ENCODE measurements at places on chromosomes 6 and 20.

DNA sequence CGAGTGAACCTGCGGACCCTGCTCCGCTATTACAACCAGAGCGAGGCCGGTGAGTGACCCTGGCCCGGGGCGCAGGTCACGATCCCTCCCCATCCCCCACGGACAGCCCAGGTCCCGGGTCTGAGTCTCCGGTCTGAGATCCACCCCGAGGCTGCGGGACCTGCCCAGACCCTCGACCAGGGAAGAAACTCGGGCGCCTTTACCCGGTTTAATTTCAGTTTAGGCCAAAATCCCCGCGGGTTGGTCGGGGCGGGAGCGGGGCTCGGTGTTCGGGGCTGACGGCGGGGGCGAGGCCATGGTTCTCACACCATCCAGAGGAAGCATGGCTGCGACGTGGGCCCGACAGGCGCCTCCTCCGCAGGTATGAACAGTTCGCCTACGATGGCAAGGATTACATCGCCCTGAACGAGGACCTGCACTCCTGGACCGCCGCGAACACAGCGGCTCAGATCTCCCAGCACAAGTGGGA is 46.9 kb upstream of the TRIM26 start:
- no peak for DNase-seq

- no peak for DNase-seq
Measured at GRCh38 chr6:133131621-133132465, 109.3 kb upstream of the EYA4 start.

- DNase-seq, result no peak
Measured at GRCh38 chr6:168711049-168711640, 270.2 kb downstream of the SMOC2 start.

GRCh38 chr20:10781526-10781925 is 107.7 kb upstream of the JAG1 start:
- DNase-seq, result no peak

- DNase-seq, result no peak
Measured at GRCh38 chr6:169976301-169977081, 225.1 kb downstream of the ERMARD start.

GRCh38 chr6:117143647-117144046 is 121.7 kb upstream of the VGLL2 start:
- no peak for DNase-seq

- no peak for DNase-seq
Measured at GRCh38 chr20:59515013-59515905, 89.1 kb upstream of the PHACTR3 start.

GRCh38 chr20:44006578-44006977 is 91.9 kb downstream of the TOX2 start:
- no peak for DNase-seq

GRCh38 chr20:50281831-50282591 is 91.4 kb downstream of the CEBPB start:
- DNase-seq, result no peak

GRCh38 chr6:129544892-129545612 is 164.9 kb downstream of the ARHGAP18 start:
- no peak for DNase-seq

DNA sequence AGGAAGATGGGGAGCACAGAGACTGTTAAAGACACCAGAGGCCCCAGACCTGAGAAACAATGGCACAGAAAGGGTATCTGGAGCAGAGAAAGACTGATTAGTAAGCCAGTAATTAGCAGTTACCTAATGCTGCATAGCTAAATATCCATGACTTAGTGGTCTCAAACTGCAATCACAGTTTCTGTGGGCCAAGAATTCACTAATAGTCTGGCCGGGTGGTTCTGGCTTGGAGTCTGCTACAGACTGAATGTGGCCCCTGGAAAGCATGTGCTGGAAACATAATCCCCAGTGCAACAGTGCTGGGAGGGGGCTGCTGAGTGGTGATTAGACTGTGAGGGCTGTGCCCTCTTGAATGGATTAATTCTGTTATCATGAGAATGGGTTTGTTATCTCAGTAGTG is 54.1 kb upstream of the VSX1 start:
- DNase-seq, result no peak

DNA sequence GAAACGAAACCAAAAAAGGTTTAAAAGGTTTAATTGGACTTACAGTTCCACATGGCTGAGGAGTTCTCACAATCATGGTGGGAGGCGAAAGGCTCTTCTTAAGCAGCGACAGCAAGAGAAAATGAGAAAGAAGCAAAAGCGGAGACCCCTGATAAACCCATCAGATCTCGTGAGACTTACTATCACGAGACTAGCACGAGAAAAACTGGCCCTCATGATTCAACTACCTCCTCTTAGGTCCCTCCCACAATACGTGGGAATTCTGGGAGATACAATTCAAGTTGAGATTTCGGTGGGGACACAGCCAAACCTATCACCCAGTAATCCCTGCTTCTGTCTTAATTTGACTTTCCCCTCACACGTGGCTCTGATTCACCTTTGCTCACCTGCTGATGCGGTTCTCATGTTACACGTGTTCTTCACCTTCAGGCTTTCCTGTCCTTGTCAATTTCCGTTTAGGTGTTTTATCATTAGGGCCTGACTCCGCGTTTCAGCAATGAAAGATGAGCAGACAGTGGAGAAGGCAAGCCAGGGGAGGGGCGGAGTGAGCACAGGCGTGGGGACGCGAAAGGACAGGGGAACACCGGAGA is 57.1 kb downstream of the AGPAT4 start:
- DNase-seq, result no peak

DNA sequence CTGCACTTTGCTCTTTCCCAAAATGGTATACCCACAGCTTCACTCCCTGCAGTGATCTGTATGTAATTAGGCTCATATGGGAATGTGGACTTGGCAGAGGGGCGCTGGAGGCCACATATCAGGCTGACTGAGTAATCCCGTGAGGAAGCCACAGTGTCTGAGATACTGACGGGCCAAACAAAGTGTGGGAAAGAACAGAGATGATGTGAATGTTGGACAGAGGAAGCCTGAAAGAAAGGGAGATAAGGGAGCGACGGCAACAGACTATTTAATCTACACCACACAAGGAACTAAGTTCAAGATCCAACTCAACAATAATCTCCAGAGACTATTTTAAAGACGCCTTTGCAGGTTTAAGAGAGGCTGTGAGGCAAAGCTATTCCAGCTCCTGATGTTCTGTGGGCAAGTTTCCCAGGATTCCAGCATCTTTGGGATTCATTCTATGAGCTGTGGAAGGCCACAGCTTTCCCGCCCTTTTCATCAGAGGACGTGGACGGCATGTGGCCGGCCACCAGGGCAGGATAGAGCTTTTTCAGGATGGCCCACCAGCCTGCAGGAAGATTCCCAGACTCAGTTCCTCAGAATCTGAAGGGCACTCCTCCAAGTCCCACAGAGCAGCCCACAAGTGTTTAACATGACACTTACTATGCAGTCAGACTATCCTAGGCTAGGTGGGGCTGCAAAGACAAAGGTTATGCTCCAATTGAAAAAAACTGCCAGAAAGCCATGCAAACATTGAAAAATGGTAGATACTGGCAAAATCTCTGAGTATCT is 237.5 kb downstream of the ATXN1 start:
- no peak for DNase-seq

DNA sequence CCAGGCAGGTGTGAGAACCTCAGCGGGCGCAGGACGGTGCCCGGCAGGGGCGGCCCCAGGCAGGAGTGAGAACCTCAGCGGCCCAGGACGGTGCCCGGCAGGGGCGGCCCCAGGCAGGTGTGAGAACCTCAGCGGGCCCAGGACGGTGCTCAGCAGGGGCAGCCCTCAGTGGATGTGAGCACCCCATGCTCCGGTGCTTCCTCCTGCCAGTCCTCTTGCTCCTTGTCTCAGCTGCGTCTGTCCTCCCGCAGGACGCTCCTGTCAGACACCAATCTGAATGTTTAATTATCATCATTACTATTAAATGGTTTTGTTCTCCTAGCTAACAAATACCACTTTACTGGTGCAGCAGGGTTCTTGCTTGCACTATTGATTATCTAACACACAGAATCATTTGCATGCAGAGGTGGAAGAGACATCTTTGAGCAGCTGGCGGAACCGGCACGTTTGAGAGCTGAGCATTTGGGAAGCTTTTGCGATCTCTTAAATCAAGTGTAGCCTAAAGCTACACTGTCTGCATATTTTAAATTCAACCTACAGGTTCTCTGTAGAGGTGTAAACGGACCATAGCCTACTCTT is 39.4 kb upstream of the DACT2 start:
- no peak for DNase-seq

DNA sequence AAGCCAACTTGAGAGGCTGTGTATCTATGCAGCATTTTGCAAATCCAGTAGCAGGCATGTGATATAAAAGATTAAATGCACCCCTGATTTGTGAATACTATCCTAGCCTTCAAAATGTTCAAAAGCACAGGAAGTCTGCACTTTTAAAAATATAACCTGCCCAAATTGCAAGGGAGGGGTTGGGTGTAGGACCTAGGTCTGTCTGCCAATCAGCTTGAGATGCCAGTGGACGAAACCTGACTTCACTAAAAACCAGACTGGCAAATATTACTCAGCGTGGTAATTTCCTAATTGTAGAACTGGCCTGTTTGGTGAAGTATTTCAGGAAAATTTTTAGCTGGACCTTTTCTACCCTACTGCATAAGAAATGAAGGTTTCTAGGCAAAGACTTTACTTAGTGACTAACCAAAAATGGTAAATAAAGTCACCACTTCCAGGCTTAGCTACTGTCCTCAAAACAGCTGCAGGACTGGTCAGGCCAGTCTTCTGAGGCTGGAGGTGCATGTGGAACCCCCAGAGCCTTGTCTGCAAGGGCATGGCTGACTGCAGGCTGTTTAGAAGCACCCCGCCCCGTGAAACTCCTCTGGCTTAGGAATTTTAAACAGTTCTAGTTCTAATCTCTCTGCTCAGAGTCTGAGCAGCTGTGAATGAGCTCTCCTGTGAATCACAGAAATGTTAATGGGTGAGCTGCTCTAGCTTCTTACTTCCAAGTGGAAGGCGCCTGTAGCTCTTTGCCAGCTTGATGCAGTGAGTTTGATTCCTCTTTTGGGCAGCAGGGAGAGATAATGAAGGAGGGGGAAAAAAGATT is 104.4 kb upstream of the ESR1 start:
- DNase-seq, result no peak

GRCh38 chr6:169251371-169251802 is 2.3 kb downstream of the THBS2 start:
- DNase-seq, result no peak

- no peak for DNase-seq
Measured at GRCh38 chr6:170082531-170083187, 208.2 kb downstream of the DLL1 start.

DNA sequence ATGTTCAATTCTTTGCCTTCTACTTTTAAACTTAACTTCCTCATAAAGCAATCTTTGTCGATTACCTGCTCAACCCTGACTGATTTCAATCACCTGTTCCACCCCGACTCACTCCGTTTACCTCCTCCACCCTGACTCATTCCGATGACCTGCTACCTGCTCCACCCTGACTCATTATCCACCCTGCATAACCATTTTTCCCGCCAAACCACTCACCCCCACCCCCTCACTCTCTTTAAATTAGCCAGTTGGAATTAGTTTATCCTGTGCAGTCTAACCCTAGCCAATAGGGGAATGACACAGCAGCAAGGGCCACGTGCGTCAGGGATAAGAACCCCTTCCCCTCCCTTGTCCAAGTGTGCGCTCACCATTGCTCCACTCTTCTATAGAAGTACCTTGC is 56.7 kb upstream of the MRAP2 start:
- DNase-seq, result no peak

DNA sequence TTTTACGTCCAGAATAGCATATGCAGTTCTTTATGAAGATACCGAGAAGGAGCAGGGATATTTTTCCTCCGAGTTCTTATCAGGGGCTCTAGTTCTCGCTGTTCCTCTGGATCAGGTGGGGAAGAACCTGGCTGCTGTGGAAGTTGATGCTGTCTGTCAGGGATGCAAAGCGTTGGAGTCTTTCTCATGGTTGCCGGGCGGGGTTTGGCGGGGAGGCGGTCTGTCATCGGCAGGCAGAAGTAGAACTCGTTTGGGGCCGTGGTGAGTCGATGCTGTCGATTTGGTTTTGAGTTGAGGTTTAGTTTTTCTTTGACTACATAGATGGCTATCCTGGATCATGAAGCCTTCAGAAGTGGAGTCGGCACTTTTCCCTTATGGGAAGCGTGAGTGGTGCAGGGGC is 691.2 kb downstream of the QKI start:
- DNase-seq, result no peak

DNA sequence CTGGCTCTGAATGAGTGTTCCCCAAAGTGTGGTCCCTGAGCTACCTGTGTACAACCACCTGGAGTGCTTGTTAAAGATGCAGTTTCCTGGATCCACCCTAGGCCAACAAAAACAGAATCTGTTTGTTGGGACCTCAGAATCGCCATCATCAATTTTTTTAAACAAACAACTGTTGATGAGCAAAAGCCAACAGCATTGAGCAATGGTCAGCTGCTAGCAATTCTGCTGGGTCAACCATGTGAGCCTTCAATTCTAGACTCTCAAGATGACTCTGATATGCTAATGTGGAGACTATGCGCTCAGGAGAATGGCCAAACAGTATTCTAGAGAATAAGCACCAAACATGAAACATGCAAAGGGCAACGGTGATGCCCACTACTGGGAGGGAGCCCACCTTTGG is 64.4 kb upstream of the IYD start:
- DNase-seq, result no peak

GRCh38 chr6:84332139-84333034 is 104.9 kb upstream of the CEP162 start:
- no peak for DNase-seq

DNA sequence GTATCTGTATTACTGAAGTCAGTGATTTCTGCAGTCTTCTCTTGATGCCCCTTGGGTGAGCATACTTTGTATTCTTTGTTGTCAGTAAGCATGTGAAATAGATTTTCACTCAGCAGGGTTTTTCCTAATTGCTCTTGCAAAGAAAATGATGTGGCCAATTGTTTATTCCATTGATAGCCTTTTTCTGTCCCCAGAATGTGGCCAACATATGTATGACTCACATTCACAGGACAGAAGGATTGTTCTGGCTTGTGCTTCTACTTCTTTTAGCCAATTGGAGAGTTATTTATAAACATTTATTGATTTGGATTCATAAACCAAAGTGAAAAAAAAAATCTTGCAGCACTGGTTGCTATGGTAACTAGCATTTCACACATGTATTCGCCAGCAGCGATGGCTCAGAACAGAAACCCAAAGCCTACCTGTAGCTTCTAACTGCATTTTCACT is 54.4 kb upstream of the RBM24 start:
- DNase-seq, result no peak

DNA sequence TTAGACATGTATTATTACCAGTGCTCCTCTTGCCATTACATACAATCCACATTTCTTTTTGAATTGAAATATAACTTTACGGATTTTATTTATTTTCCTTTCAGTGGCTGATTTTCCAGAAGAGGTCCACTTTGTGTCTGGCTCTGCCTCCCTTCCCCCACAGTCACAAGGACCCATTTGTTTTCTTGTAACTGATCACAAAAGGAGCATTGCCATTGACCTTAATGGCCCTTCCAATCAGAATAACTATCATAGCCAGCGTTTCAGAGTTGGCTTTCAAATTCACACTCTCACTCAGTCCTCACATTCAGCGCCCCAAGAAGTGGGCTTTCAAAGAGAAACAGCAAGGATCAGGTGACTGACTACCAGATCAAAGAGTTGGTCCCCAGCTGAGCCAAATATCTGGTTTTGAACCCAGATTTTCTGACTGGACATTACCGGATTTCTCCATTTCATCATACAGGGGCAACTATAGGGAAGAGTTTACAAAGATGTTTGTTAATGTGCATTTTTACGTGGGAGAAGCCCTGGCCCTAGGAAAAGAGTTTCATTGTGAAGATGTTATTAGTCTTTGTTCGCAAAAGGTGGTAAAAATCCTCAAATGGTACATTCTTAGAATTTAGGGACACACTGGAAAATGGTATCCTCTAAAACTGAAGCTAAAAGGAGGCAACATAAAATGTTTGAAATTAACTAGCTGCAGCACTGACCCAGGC is 2.0 kb upstream of the SLC22A23 start:
- no peak for DNase-seq
